Stimulated activated CD8-positive, alpha-beta memory T cell treated with anti-CD3 and anti-CD28 coated beads, Interleukin-15, amount 100 ng/mL, for 48 hours (primary cell): ENCODE measurements at places on chromosomes 6 and 20.

DNA sequence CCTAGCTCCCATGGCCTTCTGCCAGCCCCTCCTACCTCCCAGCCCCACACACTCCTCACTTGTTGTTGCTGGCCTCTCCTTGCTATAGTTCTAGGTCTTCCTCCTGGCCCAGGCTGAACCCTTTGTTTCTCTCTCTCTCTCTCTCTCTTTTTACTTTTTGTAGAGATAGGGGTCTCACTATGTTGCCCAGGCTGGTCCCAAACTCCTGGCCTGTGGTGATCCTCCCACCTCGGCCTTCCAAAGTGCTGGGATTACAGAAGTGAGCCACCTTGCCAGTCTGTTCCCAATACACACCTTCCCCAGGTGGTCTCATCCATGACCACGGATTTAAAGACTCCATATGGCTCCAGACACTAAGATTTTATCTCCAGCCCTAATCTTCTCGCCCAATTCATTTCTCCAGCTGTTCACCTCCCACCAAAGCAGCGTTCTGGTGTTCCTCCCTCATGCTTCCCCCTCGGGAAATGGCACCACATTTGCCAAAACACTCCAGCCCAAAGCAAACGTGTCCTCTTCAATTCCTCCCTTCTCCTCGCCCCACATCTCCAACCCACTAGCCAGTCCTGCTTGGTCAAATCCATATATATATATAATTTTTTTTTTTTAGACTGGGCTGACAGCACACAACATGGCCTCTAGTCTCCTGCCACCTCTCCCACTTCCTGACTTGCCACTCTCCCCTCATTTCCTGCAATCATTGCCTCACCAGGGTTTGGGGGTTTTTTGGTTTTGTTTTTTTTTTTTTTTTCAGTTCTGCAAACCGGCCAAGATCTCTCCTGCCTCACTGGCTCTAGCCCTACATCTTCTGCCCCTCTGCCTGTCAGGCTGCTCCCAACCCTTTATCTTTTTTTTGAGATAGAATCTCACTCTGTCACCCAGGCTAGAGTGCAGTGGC lies 104.4 kb downstream of the NCR2 start:
- peak; percentile 6 for DNase-seq

- DNase-seq: no peak
Observed at GRCh38 chr6:161233986-161234661, 39.7 kb downstream of the AGPAT4 start.

DNA sequence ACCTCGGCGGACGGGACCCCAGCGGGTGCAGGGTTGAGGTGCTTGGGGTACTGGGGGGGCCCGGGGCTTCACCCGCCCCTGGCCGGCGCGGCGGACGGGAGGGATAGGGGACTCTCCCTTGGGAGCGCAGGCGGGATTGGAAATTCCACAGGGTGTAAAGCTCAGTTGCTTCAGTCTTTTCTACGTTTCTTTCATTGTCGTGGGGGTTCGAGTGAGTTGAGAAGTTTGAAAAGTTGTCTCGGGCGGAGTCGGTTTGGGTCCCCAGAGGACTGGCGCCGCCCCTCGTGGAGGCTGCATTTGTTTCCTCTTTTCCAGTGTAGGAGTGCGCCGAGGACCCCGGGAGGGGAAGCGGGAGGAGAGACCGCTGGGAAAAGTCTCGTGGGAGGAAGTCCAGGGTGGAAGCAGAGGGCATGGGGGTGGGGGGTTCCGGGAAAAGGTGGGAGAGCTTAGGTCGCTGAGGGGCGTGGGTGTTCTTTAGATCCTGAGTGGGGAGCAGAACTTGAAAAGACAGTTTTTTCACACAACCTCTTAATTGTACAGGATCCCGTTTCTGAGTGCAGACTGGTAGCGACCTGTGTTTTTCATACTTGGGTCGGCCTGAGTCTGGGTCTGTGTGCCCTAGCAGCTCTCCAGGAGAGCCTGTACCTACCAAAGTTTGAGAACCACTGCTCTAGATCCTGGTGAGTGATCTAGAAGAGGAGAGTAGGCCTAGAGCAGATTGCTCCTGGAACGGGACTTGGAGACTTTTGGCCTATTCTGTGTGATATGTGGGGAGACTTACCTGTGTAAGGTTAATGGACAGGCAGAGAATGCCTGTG lies 495 bp downstream of the FAM83B start:
- no peak for DNase-seq

DNA sequence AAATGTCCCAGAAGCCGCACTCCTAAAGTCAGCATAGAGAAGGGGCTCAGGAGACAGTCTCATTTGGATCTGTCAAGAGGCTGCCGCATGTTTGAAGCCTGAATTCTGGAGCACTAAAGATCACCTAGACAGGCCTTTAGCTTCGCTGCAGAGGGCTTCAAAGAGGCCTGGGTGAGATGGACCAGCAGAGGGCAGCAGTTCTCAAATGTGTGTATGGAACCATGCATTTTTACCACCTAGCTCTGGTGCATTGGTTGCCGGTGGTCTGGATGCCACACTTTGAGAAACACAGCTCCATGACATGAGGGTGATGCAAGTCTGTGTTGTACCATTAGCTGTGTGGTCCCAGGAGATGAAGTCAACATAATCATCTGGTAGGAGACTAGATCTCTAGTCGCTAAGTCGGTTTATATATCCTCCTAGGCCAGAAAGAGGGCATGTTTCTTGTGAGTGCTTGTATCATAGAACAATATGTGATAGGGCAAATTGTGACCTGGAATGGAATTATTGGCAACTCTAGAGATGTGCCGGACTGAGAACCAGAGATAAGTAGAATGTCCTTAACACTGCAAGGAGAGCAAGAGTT lies 64.8 kb downstream of the KIAA0319 start:
- DNase-seq: peak; percentile 51

DNA sequence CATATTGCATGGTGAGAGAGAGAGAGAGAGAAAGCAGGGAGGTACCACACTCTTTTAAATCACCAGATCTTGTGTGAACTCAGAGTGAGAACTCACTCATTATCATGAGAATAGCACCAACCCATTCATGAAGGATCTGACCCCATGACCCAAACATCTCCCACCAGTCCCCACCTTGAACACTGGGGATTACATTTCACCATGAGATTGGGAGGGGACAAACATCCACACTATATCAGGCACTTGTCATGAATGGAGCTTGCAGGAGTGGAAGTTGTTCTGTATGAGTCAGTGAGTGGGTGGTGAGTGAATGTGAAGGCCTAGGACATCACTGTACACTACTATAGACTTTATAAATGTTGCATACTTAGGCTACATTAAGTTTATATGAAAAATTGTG lies 47.7 kb upstream of the RNF182 start:
- DNase-seq: no peak

DNA sequence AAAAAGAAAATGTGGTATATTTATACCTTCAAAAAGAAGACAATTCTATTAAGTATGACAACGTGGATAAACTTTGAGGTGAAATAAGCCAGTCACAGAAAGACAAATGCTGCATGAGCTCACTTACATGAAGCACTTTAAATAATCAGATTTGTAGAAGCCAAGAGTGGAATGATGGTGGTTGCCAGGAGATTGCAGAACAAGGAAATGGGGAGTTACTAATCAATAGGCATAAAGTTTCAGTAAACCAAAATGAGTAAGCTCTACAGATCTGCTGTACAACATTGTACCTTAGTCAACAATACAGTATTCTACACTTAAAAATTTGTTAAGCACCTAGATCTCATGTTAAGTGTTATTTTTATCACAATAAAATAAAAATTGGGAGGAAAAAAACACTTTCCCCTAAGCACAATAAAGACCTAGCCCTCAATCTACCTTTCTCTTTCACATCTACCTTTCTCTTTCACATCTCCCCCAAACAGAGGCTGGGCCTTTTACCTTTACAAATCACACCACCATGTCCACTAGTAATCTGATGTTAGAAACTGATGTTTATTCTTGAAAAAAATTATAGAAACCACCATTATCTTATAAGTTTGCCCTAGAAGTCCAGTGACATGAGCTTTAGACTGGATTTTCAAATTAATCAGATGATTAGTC lies 73.9 kb downstream of the PKIB start:
- no peak for DNase-seq

GRCh38 chr20:9989066-9989724 lies 45.6 kb upstream of the ANKEF1 start:
- no peak for DNase-seq

- DNase-seq: peak; percentile 34
Observed at GRCh38 chr6:27091661-27092315, 155.7 kb upstream of the PRSS16 start.

- DNase-seq: no peak
Observed at GRCh38 chr6:141401168-141401567, 731.6 kb upstream of the GJE1 start.

DNA sequence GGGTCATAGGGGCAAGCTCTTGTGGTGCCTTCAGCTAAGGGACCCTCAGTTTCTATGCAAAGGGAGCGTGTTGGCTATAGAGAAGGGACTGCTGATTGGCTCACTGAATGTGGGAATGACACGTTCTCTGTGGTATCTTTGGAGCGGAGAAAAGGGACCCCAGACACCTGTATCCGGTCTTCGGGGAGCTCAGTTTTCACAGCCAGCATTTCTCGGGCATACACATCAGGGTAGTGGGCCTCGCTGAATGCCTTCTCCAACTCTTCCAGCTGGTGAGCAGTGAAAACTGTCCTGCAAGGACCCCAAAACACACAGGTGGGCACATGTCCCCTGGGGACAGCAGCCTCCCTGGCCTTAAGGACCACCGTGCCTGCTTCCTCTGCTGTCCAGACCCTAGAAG lies 3.3 kb downstream of the VSX1 start:
- DNase-seq: no peak

- no peak for DNase-seq
Observed at GRCh38 chr6:98241630-98242029, 592.7 kb upstream of the POU3F2 start.

DNA sequence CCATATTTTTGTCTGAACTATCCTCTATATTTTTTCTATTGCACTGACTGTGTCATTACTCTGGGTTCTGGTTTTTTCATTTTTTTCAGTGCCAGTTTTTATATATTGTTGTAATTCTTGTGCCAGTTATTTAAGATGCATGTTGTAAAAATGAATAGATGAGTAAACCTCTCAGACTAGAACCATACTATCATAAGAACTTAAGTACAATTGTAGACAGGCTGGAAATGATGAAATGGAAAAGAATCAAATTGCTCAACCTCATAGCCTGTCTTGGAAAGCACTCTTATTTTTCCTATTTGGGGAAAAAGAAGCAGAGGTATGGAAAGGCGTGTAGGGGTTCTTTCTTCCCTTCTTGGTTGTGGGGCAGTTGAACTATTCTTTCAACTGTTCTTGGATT lies 30.2 kb downstream of the PANK2 start:
- DNase-seq: no peak

DNA sequence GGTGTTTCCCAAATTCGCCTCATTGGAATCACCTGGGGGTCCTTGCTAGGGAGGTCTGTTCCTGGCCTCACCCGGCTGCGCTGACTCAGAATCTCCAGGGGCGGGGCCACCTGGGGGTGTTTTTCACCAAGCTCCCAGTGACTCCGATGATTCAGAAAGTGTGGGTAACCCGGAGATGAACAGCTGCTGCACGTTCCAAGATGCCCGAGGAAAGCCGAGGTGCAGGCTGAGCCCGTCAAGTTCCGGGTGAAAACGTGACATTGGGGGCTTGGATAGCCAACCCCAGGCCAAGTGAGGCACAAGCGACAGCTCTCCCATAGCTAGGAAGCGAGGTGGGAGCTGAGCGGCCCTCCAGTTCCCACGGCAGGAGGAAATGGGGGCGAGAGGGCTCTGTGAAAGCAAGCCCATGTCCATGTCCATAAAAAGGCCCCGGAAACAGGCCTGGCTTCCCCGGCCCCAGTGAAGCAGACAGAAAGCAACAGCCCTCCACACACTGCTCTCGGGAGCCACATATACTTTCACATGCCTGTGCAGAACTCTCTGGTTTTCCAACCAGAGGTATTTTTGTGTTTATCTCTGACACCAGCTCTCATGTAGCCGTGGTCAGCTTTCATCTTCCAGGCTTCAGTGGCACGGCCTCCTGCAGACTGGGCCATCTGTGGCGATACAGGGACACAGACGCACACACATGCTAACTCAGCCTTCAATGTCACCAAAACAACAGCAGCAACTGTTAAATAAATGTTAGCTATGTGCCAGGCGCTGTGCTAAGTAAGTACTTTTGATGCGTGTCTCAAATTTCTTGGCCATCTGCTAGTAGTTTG lies 90.7 kb upstream of the CCDC28A start:
- DNase-seq: no peak

GRCh38 chr6:113396730-113397129 lies 460.4 kb upstream of the MARCKS start:
- no peak for DNase-seq

DNA sequence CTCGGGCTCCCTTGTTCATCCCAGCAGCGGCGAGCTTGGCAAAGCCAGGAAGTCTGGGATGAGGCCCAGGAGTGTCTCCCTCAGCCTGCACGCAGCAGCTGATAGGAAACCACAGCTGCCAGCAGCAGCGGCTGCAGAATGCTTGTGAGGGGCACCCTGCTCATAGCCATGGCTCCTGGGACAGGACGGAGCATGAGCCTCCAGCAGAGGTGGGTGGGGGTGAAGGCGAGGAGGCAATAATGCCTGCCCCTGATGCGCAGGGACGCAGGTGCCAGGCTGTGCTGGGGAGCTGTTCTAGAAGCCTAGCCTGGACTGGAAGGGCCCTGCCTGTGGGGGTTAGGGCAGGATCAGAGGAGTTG lies 157.9 kb downstream of the CD83 start:
- no peak for DNase-seq

- DNase-seq: no peak
Observed at GRCh38 chr6:112338166-112338709, 8.9 kb upstream of the RFPL4B start.

DNA sequence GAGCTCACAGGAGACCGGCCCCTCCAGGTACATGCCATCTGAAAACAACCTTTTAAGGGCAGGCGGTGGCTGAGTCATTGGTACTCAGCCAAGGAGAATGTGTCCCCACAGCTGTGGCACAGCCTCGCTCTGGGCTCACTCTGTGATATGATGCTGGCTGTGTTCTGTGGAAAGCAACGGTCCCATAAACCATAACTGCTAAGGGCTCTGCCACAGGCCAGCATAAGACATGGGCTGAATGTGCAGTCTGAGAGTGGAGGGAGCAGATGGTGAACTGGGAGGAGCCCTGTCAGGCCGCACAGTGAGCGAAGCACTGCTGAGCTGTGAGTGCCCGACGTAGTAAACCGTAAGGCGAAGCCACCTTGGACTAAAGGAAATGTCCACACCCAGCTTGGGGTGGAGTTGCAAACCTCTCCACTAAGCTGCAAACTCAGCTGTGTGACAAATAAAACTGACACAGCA lies 375.8 kb downstream of the THBS2 start:
- DNase-seq: no peak

DNA sequence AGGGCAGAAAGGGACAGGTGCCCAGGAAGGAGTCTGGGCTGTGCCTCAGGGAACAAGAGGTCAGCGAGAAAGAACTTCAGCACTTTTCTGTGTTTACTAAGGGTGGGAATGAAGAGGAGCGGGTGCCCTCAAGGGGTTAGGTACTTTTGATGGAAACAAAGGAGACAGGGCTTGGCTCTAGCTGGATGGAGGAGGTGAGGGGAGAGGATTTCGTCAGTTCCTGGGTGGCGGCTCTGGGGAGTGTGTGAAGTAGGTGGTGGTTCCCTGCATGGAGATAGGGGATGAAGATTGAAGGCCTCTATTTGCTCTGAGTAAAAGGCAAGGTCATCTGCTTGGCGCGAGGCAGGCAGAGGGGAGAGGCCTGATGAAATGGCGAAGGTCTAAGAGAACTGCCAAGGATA lies 40.0 kb upstream of the ANKRD60 start:
- DNase-seq: no peak
